Activated CD8-positive, alpha-beta memory T cell treated with anti-CD3 and anti-CD28 coated beads for 48 hours (primary cell): ENCODE measurements at places on chromosomes 11 and 22.

- no peak for DNase-seq
Measured at GRCh38 chr11:65870706-65871681, 1.6 kb downstream of the EFEMP2 start.

DNA sequence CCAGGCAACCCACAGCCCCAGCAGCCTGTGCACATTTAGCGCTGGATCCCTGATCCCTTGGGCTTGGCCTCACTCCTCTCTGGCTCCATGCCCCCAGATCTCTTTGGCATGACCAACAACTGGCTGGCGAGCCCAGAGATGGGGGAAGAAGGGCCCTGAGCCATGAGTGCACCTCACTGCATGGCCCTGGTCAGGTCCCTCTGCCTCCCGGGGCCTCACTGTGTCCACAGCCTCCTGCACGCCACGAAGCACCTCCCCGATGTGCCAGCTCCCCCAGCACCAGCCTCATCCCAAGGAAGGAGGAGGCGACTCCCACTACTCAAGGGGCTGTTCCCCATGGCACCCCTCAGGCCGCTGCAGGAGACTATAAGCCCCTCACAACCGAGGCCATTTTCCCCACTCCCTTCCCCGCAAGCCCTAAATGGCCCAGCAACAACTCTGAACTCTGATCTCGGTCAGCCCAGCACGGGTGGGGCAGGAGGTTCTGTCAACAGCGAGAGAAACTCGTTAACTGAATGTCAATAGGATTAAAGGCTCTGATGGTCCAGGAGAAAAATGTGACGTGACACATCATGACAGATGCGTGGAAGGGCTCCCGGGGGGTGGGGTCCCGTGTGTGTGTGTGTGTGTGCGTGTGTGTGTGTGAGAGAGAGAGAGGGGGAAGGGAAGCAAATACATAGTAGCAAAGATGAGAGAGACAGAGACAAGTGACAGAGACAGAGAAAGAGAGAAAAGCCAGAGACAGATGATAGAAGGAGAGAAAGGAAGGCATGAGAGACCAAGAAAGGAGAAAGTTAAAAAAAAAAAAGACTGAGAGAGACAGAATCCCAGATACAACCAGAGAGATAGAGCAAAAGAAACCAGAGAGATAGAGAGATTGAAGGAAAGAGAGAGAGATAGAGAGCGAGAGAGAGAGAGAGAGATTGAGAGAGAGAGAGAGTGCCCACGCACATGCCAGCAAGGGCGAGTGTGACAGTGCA lies 28.4 kb upstream of the SYT7 start:
- no peak for DNase-seq

DNA sequence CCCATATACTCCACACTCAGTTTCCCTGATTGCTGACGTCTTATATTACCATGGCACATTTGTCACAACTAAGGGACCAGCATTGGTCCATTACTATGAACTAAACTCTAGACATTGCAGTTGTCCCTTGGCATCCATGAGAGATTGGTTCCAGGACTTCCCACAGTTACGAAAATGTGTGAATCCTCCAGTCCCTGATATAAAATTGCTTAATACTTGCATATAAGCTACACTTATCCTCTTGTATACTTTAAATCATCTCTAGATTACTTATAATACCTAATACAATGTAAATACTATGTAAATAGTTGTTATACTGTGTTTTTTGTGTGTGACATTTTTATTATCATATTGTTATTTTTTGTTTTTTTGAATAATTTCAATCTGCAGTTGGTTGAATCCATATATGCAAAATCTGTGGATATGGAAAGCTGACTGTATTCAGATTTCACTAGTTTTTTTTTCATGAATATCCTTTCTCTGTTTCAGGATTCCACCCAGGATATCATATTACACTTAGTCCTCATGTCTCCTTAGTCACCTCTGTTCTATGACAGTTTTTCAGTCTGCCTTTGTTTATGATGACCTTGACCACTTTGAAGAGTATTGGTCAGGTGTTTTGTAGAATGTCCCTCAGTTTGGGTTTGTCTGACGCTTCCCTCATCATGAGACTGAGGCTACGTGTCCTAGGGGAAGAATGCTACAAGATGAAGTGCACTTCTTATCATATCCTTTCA lies 55.3 kb downstream of the INSC start:
- DNase-seq, result no peak

DNA sequence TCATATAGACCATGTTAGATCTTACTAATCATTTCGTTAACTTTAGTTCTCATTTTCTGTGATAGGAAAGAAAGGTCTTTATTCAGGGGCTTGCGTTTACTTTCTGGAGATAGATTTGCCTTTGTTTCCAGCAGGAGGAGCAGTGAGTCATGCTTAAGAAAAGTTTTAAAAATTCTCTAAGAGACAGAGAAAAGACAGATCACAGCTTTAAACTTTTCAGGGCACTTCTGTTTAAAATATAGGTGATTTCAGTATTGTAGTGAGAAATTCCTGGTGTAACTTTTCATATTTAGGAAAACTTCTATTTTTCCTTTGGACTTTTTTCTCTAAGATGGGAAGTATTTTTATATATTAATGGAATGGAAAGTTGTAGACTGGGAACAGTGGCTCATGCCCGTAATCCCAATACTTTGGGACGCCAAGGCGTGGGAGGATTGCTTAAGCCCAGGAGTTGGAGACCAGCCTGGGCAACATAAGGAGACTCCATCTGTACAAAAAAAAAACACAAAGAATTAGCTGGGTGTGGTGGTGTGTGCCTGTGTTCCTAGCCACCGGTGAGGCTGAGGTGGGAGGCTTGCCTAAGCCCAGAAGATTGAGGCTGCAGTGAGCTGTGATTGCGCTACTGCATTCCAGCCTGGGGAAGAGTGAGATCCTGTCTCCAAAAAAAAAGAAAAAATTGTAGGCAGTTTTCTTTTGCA lies 60.3 kb downstream of the ATXN10 start:
- no peak for DNase-seq

GRCh38 chr11:36583667-36584066 lies 10.6 kb upstream of the IFTAP start:
- DNase-seq, result no peak

GRCh38 chr11:47378836-47379170 lies 456 bp upstream of the SPI1 start:
- DNase-seq, result no peak

DNA sequence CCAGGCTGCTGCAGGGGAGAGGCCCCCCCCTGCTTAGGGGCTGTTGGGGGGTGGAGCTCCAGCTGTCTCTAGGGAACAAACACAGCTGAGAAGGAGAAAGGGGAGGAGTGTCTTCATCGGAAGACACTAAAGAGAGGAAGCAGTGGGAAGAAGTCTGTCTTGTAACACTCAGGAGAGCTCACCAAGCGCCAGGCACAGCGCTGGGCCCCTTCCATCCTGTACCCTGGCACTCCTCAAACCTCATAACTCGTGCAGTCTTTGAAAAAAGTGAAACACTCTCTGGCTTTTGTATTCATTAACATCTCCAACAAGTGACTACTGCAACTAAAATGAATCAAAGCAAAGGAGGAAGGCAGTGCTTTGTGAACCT lies 67.4 kb upstream of the PRDM11 start:
- DNase-seq, result no peak

DNA sequence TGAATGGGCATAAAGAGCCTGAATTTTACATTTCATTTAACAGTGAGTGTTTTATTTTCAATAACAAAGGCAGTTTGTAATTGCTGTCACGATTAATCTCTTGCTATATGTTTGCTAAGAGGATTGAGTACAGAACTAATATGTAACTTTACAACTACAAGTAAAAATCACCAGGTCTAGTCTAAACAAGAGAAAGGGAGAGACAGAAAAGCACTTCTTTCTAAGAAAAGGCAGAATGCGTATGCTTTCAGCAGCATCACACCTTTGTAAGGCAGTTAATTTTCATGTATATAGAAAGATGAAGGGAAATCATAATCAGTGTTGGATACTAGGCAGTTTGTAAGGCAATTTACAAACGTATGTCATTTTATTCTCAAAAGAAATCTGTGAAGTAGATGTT lies 169.8 kb downstream of the NELL1 start:
- DNase-seq, result no peak

DNA sequence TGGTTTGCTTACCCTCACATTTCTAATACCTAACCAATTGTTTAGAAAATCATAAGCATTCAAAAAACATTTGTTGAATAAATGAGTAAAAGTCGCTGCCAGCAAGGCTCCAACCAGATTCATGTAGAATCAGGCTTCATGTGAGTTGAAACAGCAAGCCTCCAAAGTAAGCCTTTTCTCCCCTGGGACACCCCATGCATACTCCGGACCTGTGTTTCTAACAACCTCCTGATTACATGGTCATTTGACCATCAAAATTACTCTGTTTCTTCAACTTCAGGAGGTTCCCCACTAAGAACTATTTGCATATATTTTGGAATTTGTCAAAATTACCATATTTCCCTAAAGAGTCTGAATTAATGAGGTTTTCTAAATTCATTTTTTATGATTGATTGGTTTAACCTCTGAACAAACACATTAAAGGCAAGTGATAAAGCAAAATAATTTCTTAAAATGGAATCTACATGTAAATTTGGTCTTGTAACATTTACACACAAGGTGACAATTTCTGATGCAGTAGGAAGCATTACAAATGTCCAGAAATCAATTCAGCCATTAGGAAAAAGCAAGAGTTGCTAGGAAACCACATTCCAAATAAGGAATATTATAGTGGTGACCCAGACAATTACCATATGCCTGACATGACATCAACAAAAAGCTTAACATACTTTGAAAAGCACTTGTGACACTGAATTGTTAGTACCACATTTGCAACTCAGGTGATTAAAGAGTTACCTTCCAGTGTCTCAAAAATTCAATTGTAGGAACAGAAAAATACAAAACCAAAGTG lies 252.6 kb downstream of the GUCY1A2 start:
- DNase-seq, result no peak

DNA sequence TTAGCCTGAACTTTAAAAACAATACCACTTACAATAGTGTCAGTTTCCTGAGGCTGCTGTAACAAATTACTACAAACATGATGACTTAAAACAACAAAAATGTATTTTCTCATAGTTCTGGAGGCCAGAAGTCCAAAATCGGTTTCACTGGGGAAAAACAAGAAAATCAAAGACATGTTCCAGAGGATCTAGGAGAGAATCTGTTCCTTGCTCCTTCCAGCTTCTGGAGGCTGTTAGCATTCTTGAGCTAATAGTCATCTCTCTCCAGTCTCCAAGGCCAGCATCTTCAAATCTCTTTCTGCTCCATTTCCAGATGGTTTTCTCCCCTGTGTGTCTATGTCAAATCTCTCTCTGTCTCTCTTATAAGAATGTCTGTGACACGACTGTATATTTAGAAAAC lies 67.6 kb upstream of the TEAD1 start:
- no peak for DNase-seq

DNA sequence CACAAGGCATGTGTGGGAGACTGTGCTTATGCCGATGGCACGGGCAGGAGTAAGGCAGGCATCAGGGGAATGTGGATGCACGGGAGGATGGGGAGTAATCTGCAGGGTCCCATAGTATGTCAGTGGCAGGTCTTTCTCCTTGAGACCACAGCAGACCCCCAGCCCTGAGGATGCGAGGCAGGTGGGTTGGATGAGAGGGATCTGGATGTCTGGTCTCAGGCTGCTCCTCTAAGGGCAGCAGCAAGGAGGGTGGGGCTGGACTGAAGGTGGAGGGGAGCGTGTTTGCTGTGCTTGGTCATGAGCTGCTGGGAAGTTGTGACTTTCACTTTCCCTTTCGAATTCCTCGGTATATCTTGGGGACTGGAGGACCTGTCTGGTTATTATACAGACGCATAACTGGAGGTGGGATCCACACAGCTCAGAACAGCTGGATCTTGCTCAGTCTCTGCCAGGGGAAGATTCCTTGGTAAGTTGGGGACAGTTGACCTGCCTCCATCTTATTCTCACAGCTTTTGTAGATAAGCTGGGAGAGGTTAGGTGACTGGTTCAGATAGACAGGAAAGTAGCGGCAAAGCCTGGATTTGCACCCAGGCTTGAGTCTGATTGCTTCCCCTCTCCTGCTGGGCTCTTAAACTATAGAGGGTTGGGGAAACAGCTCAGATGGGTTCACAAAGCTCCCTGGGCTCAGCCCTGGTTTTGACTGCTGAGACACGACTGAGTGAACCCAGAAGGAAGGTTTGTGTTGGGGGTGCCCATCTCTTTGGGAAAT lies at the start of gene APOL1:
APOL1 (plus strand) TSS at position 380 of the 769 bp plus-strand sequence. CDS start 1,823 bp downstream, outside the sequence.
- DNase-seq, result no peak

DNA sequence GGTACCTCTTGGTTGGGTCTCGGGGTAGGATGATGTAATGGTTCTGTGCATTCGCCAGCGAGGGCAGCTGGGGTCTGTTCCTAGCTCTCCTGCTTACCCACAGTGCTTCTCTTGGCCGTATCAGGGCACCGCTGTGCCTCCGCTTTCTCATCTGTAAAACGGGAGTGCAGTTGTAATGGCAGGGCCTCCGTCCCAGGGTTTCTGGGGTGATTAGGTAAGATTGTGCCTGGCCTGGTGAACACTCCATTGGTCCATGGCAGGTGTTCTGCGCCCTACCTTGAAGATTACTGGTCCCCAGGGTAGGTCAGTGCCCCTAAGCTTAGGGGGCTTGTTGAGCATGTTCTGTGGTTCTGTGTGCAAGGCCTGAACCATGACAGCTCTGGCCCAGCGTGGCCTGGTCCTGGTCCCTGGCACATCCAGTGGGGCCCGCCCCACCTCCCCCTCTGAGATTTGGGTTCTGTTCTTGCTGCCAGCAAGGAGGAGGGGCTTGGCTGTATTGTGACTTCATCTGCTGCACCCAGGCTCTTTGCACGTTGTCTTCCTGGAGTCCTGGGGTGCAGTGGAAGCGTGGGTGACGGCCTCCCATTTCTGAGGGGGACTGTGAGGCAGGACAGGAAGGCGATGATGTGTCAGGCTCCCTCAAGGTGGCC lies 4.9 kb downstream of the MYRF start:
- DNase-seq, result no peak

DNA sequence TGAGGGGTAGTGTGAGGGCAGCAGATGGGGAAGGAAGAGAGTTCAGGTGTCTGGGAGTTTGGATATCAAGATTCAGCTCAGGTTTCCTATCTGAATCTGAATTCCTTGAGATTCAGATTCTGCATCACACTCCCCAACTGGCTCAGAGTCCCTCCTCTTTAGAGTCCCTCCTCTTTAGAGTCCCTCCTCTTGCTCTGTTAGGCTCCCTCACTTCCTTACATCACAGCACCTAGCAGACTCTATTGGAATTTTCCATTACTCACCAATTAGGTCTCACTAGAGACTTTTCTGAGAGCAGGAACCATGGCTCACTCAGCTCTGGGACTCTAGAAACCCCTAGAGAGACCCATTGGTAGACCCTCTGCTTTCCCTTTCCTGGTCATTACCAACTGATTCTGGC lies 303.4 kb upstream of the SYN3 start:
- no peak for DNase-seq

DNA sequence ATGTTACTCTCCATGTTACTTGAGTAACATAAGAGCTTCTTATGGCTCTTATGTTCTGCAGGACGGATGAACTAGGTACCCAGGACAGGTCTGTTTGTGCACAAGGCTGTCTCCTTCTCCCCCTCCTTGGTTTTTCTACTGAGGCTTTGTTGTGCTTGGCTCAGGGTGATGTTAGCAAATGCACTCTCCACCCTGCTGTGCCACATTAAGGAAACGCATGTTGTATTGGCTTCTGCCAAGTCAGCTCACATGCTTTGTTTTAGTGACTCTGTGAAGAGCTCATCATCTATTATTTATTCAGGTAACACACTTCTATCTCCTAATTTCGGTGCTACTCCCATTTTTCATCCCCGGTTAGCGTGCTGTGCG lies 108.3 kb downstream of the PTPRJ start:
- DNase-seq, result no peak
